Activated T-cell treated with anti-CD3 and anti-CD28 coated beads, Interleukin-2, amount 50 U/mL, for 4 hours (primary cell): ENCODE measurements at places on chromosomes 5 and 9. TPM values are rescaled to one million over a fixed set of nuclear protein-coding genes. Genes with fewer than 3 reads are reported as not detected.

GRCh38 chr5:140054086-140054689 lies 11.1 kb upstream of the NRG2 start:
- DNase-seq, result no peak

- DNase-seq, result no peak
These were observed 7.8 kb downstream of the ITGA2 start for GRCh38 chr5:52996979-52997378.

DNA sequence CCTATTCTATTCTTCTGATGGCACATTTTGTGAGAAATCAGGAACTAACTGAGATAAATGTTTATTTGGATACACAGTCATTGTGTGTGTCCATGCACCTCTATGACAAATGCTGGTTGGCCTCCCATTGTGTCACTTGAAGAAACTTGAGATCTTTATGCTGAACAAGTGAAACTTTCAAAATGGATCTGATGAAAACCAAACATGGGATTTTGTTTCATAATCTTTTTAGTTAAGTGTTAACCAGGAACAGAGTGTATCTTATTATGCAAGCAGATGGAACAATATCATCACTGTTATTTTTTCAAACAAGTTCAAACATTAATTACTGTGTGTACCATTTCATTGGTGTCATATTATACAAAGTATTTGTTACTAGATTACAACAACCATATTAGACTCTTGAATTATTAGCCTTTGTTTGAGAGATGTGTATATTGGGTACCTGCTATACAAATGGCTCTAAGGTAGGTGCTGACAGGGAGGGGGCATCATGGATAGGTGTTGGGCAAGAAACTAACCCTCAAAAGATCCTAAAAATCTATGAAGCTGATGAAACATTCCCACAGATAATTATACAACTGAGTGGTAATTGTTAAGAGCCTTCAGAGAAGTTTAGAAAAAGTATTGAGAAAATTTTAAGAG lies 159.8 kb downstream of the PALM2AKAP2 start:
- no peak for DNase-seq

DNA sequence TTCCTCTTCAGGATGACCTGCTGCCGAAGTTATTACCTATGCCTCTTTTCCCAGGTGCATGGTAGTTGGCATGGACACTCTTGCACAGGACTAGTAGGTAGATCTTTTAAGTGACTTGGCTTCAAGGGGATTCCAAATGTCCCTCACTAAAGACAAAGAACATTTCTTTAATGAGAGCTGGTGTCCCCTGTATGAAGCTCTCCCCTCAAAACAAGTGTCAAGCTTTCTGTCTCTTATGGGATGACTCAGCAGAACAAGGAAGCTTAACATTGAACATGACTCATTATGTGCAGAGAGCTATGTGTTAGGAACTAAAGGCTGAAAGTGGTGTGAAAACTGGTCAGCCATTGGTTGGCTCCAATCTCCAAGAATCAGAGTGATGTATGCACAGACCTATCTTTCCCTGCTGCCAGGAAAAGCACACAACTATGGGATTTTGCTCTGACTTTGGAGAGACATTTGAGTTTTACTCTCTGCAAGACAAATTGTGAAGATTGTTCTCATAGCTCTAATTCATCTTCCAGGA lies 120.5 kb downstream of the PRDM6 start:
- no peak for DNase-seq

LPAR1 gene
- total RNA-seq, result 0.13 TPM
